ENCODE measurements at places on chromosomes 4 and X. TPM values are rescaled to one million over a fixed set of nuclear protein-coding genes. Genes with fewer than 3 reads are reported as not detected.

IL15 gene
- 0.34 TPM for total RNA-seq

NPY2R gene
- not detected for total RNA-seq

TLR7 gene
- total RNA-seq: not detected

CT45A1 gene
- total RNA-seq: not detected

CENPE gene
- 1.0 TPM for total RNA-seq

CT55 gene
- total RNA-seq: not detected

CPLX1 gene
- total RNA-seq: not detected

ZDHHC15 gene
- not detected for total RNA-seq

F8A3 gene
- 0.34 TPM for total RNA-seq

CCNB3 gene
- total RNA-seq: 1.4 TPM

USP17L12 gene
- not detected for total RNA-seq

RAB33A gene
- not detected for total RNA-seq

PALLD gene
- total RNA-seq: 303 TPM

NDST4 gene
- not detected for total RNA-seq

TLL1 gene
- total RNA-seq: 0.50 TPM

IL1RAPL2 gene
- under 0.01 TPM for total RNA-seq

PRR32 gene
- total RNA-seq: not detected

PHEX gene
- total RNA-seq: 1.7 TPM

UGT2A1 gene
- total RNA-seq: not detected

CCDC160 gene
- total RNA-seq: not detected

ITGB1BP2 gene
- 1.5 TPM for total RNA-seq

KCNE5 gene
- total RNA-seq: 0.07 TPM

NAP1L3 gene
- not detected for total RNA-seq

DCAF8L2 gene
- not detected for total RNA-seq

SLC2A9 gene
- 78.7 TPM for total RNA-seq

GYG2 gene
- total RNA-seq: 0.36 TPM

LSM6 gene
- 32.5 TPM for total RNA-seq

VCX gene
- not detected for total RNA-seq

CLDN2 gene
- not detected for total RNA-seq

XAGE1A gene
- total RNA-seq: not detected

CFAP299 gene
- total RNA-seq: 0.34 TPM

KLB gene
- total RNA-seq: under 0.01 TPM

H2BW2 gene
- not detected for total RNA-seq

C4orf51 gene
- not detected for total RNA-seq

TMEM156 gene
- 3.8 TPM for total RNA-seq

MND1 gene
- 1.7 TPM for total RNA-seq

SMIM9 gene
- total RNA-seq: not detected

BST1 gene
- 0.14 TPM for total RNA-seq

TCEAL1 gene
- total RNA-seq: 12.0 TPM

Measured in nasal cavity respiratory epithelium epithelial cell of viscerocranial mucosa (primary cell).